DMS53 (cell line): ENCODE measurements at places on chromosomes 2 and 18.

- DNase-seq, result peak; percentile 10
These were observed 105.5 kb downstream of the ARL6IP6 start for GRCh38 chr2:152823905-152824304.

DNA sequence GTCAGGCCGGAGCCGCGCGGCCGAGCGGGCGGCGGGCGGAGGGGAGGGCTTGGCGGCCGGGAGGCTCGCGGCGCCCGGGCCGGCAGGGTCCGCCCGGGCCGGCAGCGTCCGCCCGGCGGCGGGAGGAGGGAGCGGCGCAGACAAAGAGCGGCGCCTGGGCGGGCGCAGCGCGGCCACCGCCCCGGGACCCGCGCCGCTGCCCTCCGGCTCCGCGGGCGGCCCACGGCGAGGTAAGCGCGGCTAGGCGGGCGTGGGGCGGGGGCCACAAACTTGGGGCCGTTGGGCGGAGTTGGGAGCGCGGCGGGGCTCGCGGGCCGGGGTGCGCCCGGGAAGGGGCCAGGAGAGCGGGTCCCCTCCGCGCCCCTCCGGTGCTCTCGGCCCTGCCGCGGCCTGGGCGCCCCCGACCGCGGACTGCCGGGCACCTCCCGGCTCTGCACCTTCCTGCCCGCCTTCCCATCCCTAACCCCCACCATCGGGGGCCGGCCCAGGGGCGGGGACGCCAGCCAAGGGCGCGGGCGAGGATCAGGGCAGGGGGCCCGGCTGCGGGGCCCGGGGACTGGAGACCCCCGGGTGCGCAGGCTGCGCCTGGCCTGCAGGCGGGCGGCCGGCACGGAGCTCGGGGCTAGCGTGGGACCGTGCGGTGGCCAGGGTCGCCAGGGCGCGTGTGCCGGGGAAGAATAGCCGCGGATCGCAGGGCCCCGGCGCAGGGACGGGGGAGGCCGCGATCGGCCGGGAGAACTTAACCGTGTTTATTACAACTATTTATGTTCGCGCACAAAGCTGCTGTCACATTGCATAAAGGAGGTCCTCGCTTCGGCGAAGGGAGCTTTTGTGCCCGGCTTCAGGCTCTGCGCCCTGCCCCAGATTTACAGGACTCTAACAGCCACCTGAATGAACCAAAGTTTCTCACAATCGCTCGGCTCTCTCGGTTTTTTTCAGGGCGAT, at the start of gene NCK2:
Gene NCK2, plus strand, starts transcription at position 4 of the 945 bp plus-strand sequence. CDS start 110,152 bp downstream, outside the sequence.
- DNase-seq, result peak; percentile 70

DNA sequence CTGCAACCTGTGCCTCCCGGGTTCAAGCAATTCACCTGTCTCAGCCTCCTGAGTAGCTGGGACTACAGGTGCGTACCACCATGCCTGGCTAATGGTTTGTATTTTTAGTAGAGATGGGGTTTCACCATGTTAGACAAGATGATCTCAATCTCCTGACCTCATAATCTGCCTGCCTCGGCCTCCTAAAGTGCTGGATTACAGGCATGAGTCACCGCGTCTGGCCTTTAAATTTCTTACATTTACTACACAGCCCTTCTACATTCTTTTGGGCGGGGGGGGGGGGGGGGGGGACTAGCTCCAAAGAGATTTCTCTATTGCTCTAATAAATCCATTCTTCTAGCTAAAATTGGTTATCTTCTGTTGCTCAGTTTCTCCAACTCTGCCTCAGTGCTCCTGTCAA, 964.9 kb upstream of the ACVR2A start:
- no peak for DNase-seq

DNA sequence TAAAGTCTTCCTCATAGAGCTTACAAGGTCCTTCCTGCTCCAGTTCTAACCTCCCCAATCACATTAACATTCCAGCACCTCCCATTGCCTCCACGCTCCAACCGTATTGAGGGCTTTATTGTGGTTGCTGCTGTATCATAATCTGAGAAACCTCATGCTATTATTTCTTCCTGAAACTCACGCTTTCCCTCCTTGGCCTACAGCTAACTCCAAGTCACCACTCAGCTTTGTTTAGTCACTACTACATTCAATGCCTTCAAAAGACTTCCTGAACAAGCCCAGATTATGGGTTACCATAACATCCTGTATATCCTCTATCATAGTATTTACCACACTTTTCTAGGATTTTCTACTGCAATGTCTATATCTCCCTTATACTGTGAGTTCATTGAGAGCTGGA, 230.4 kb downstream of the IKZF2 start:
- DNase-seq, result no peak

DNA sequence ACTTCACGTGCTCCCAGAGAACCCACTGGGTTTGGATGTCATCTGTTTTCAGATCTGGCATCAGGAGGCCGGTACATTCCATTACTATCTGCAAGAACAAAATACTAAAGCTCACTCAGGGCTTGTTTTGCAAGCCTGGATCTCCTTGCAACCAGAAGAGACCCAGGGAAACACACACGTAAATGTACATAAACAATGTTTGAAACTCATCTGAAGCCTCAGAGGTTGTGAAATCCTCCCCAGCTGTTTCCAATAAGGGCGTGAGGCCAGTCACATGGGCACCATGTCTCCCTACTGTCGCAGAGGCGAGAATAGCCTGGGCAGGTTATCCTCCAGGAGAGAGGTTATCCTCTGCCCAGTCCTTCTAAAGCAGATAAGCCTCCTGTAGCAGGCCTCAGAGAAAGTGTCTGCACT, 186.9 kb downstream of the GFPT1 start:
- DNase-seq, result no peak

- DNase-seq, result no peak
These were observed 248.9 kb upstream of the THUMPD2 start for GRCh38 chr2:40027968-40028367.

DNA sequence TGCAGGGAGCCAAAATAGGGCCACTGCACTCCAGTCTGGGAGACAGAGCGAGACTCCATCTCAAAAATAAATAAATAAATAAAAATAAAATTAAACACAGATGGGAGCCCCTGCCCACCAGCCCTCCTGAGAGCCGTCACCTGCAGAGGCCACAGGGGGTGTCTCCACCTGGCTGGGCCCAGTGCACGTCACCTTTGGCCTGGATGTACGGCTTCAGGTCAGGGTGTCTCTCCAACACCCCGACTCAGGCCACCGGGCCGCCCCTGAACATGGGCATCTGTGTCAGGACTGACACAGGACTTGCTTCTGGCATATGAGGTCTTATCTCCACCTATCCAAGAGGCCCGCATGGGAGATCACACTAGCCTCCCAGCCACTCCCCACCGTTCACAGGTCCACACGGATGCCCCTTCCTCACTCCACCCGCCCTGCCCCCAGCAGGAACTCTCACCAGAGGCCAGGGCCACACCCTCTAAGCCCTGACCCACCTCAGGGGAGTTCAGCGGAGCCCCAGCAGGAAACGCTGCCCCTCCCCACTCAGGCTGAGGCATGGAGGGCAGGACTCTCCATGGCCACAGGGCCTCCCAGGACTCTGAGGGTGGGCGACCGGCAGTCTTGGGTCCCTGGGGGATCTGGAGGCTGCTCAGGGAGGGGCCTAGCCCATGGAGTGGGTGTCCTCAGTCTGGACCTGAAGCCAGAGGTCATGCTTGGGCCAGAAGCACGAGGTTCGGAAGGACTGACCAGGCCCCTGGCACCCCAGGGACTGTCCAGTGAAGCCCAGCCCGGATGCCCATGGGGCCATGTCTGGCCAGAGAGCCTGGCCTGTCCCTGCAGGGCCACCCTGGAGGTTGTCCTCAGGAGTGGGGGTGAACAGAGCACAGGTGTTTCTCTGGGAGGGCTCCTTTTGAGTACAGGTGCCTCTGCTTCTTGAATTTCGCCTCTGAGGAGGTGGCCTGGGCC, 1.6 kb upstream of the CROCC2 start:
- DNase-seq, result no peak

DNA sequence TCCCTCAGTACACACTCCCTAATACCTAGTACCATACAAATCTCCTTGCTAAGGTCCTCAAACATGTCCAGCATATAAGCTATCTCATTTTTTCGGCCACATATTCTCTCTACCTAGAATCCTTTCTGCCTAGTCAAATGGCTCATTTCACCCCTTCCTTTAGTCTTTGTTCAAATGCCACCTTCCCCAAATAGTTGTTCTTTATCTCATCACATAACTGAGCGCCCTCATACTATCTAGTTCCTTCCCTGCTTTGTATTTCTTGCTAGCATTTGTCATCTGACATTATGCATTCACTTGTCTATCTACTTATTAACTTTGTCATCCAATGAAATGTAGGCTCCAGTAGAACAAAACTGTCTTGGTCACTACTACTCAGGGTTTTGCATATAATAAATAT, 35.5 kb downstream of the RPRD1A start:
- no peak for DNase-seq

DNA sequence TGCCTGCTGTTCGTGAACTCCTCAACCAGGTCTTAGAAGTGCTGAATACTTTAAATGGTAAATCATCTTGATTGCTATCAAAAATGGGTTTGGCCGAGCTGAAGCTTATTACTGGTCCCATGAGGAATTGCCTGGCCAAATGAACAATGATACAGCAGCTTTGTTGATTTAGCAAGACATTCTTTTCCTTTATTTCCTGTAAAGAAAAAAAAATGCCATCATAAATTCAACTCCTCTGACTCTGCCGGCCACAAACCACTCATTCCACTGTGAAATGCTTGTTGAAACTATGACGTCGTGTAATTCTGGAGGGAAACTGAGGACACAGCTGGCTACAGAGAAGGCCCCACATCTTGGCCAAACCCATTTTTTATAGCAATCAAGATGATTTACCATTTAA, 74.2 kb upstream of the ID2 start:
- DNase-seq, result peak; percentile 9
